ENCODE measurements at places on chromosomes 1 and 21.

GRCh38 chr1:16324456-16324890 lies 27.8 kb downstream of the FBXO42 start:
- no peak for DNase-seq

DNA sequence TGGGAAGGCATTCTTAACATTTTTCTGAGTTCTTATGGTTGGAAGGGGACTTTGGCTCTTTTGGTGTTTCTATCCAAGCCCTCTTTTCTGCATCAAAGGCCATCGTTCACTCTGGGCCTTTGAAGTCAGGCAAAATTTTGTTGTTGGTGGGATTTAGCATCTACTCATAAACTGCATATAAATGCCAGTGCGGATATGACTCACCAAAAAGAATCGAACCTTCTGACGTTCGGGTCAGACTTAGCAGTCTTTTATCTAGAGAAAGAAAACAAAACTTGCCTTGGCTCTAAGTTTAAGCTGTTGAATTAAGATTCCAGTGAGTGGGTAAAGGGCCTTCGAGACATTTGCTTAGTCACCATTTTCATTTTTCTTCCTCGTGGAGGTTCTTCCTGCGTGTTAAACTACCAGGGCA lies 51.4 kb downstream of the EVA1C start:
- DNase-seq, result no peak

DNA sequence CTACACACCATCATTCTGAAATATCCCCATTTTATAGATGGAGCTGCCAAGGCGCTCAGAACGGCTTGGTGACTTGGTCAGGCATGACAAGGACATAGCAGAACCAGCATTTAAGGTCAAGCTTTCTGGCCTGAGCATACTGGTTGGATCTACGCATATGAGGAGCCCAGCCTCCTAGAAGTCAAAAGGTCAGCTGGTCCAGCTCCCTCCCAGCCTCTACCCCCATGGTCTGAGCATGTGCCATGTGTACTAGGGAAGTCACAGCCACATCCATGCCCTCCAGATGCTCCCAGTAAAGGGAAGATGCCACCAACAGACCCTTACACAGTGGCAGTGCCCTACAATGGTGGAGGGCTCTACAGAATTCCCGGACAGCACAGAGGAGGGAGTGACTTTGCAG lies 96.7 kb downstream of the EPHB2 start:
- DNase-seq, result no peak

GRCh38 chr1:245802941-245803665 lies 648.3 kb downstream of the KIF26B start:
- DNase-seq, result no peak

- no peak for DNase-seq
Measured at GRCh38 chr1:242886137-242886536, 361.6 kb upstream of the PLD5 start.

GRCh38 chr1:2459757-2460156 lies 16.3 kb upstream of the PLCH2 start:
- no peak for DNase-seq

GRCh38 chr21:31750843-31751242 lies 18.9 kb upstream of the SCAF4 start:
- DNase-seq, result no peak

Measured in right forelimb (tissue), 1 donor.